ENCODE measurements at places on chromosomes 5 and 9.

DNA sequence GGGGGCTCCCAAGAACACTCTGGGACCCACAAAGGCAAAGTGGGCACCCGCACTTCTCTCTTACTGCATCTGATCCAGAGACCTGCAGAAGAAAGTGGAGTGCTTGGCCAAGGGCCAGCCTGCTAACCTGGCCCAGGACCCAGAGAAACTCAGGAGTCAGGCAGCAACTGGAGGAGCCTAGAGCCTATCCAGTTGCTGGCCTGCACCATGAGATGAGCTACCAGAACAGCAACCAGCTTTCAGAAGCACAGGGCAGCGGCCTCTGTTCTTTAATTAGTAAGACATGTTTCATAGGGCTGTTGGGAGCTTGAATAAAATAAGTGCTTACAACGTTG is 298.3 kb downstream of the GADD45G start:
- no peaks in the 10 kb centered on the region for H3K4me1 ChIP-seq
- H3K27me3 ChIP-seq = no peaks in the 10 kb centered on the region
- H3K36me3 ChIP-seq = no peaks in the 10 kb centered on the region
- H3K27ac ChIP-seq = no peak overlapping the region

DNA sequence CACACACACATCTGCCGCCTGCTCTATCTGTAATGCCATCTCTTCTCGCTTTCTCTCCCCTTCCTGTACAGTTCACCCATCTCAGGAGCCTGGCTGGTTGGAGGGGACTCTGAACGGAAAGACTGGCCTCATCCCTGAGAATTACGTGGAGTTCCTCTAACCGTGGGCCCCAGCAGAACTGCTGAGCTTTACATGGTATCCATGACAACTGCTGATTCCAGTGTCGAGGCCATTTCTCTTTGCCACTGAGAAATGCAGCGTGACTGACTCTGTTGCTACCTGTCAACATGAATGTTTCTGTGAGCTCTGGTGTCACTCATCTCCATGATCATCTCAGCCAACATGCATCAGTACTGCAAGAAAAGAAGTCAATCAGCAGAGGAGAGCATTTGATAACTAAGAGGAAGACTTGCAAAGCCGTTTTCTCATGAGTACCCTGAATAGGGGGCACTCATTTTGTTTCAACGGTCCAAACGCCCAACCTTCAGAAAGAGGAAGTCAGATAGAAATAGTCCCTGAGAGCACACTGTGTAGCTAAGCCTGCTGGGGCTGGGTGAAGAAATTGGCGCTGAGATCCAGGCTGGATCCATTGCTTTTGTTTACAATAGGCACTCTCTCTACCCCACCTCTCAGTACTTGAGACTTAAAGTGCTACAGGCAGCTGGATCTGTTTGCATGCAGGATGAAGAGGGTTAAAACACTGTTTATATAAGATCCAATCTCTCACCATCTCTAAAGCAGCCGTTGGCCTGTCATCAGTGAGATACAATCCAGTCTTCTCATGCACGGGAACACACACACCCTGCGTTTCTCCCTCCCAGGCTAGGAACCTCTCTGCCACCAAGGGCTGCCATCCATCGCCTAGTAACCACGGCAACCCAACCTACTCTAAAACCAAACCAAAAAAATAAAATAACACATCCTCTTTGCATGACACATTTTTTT is 180.9 kb downstream of the NR3C1 start:
- peaks cover 8% of the 10 kb centered on the region for H3K4me1 ChIP-seq
- peak overlapping the region; percentile 14 for H3K27ac ChIP-seq
- H3K27me3 ChIP-seq = no peaks in the 10 kb centered on the region
- DNase-seq = no peak
- H3K36me3 ChIP-seq = no peaks in the 10 kb centered on the region

- DNase-seq = no peak
- H3K4me3 ChIP-seq = no peak overlapping the region
- no peaks in the 10 kb centered on the region for H3K4me1 ChIP-seq
Observed at GRCh38 chr9:12464910-12465512, 228.2 kb upstream of the TYRP1 start.

- no peaks in the 10 kb centered on the region for H3K36me3 ChIP-seq
- DNase-seq = no peak
- H3K27ac ChIP-seq = no peak overlapping the region
- H3K4me1 ChIP-seq = no peaks in the 10 kb centered on the region
- H3K27me3 ChIP-seq = no peaks in the 10 kb centered on the region
Observed at GRCh38 chr5:173742432-173742816, 126.0 kb upstream of the BOD1 start.

GRCh38 chr9:112861155-112861554 is 29.5 kb downstream of the SLC46A2 start:
- no peaks in the 10 kb centered on the region for H3K27me3 ChIP-seq
- no peak for DNase-seq
- H3K4me1 ChIP-seq = no peaks in the 10 kb centered on the region
- H3K4me3 ChIP-seq = no peak overlapping the region
- no peak overlapping the region for H3K27ac ChIP-seq

DNA sequence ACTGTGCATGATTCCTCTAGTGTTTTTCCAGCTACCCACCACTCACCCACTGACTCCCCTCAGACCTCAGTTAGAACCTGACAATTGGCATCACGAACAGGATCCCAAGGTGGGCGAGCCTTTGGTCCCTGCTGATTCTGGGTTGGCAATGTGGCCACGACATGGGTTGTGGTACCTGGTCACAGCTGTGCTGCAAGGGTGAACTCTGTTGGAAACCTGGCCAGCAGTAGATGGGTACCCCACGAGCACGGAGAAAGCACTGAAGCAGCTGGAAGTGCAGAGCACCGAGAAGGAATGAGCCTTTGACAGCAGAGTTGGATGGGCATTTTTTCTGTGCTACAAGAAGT is 180.1 kb downstream of the PDE4D start:
- H3K36me3 ChIP-seq = no peaks in the 10 kb centered on the region
- no peak overlapping the region for H3K4me3 ChIP-seq
- H3K27ac ChIP-seq = no peak overlapping the region

Measured in Panc1 (cell line).